ENCODE measurements at places on chromosomes 1 and 21.

GRCh38 chr1:183598386-183598785, 8.1 kb upstream of the NCF2 start:
- DNase-seq, result no peak

GRCh38 chr1:67850611-67851075, 17.4 kb upstream of the GNG12 start:
- peak; percentile 85 for DNase-seq

DNA sequence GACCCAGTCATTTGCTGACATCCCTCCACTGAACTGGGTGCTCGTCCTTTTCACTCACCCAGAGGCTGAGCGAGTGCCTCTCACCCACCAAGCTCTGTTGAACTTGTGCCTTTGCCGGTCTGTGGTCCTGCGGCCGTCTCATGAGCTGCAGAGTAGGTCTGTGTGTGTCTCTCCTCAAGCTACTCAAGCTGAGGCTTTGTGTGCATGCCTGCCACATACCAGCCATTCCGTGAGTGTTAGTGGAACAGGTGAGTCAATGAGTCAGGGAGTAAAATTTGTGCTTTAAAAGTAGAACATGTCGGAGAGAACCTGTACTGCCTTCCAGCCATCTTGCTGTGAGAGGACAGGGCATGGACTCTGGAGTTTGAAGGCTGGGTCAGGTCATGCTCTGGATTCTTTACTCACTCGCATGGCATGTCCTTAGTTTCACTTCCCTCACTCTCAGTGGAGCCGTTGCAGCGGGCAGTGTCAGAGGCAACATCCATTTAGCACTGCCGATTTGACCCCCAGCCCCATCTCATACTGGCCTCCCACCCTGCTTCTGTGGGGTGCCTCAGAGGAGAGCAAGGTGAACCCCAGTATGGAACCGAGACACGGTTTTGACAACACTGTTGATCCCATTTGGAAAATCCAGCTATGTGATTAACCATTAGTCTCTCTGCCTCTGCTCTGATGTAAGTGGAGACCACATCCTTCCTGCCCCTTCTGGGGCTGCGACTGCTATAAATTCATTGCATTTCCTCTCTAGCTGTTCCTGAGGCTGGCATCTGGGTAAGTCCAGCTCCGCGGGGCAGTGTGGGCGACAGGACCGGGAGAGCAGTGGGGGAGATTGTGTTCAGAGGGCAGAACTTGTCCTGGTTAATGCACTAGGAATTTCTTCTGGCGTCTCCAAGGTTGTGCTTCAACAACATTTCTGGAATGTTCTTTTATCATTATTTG, at the start of gene NLRP3:
Gene NLRP3, plus strand, starts transcription at position 751 of the 939 bp plus-strand sequence. CDS start 2,628 bp downstream, outside the sequence.
- no peak for DNase-seq

- DNase-seq, result peak; percentile 22
Observed at GRCh38 chr1:84406346-84406861, 8.1 kb downstream of the DNASE2B start.

- no peak for DNase-seq
Observed at GRCh38 chr1:231279081-231279480, 38.1 kb downstream of the GNPAT start.

- no peak for DNase-seq
Observed at GRCh38 chr1:3261007-3261968, 192.3 kb downstream of the PRDM16 start.

- no peak for DNase-seq
Observed at GRCh38 chr1:81619156-81619555, 181.6 kb upstream of the ADGRL2 start.

- no peak for DNase-seq
Observed at GRCh38 chr1:94413311-94413710, 4.9 kb upstream of the ABCD3 start.

- peak; percentile 13 for DNase-seq
Observed at GRCh38 chr1:244735404-244735803, 82.5 kb downstream of the DESI2 start.

DNA sequence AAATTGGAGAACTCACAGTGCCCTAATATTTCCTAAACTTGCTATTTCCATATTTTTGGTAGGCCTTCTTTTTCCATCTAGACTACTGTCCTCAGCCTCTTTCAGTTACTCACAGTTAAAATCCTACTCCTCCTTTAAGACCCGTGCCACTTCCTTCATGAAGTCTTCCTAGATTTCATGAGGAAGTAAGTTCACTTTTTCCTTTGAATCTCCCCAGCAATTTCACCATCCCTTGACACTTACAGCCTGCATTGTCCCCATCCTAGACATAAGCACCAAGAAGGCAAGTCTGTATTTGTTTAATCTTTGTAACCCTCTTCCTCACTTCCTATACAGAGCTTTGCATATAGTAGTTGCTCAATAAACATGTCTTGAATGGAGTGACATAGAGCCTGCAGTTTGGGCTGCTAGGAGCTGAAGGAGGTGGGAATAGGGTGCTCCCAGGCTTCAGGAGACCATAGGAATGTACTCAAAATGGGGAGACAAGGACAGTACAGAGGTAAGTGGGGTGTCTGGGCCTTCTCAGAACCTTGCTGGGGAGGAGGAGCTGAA, 5.3 kb upstream of the GPR61 start:
- no peak for DNase-seq

GRCh38 chr1:77415579-77415978, 133.8 kb downstream of the AK5 start:
- DNase-seq, result no peak

GRCh38 chr1:64469977-64470664, at the start of gene CACHD1:
Gene CACHD1 (plus strand): TSS chr1:64470129. CDS start chr1:64470745, 616 bp downstream.
- DNase-seq, result peak; percentile 79

DNA sequence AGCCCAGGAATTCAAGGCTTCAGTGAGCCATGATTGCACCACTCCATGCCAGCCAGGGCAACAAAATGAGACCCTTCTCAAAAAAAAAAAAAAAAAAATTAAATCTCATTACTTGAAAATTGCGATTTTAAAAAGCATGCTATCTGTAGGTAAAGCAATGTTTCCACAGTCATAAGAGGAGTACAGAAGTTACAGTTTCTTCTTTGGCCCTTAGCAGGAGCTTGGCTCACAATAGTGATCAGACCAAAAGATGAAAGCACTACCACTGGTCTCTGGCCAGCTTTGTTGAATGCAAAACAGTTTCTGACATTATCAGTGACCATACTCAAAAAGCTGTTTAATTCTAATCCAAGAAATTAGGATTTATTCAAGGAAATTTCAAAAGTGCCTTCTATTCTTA, 31.2 kb downstream of the VAV3 start:
- no peak for DNase-seq

GRCh38 chr1:234975941-234976860, 152.4 kb downstream of the TOMM20 start:
- DNase-seq, result no peak

- no peak for DNase-seq
Observed at GRCh38 chr1:2199042-2199810, 4.7 kb upstream of the FAAP20 start.

Measured in Caki2 (cell line).